Stimulated activated CD4-positive, alpha-beta T cell treated with anti-CD3 and anti-CD28 coated beads, Interleukin-4, amount 100 ng/mL, for 24 hours (primary cell): ENCODE measurements at places on chromosomes 1 and 21.
A peak's percentile ranks its signal among the peaks of the same experiment; 100 is the strongest.

DNA sequence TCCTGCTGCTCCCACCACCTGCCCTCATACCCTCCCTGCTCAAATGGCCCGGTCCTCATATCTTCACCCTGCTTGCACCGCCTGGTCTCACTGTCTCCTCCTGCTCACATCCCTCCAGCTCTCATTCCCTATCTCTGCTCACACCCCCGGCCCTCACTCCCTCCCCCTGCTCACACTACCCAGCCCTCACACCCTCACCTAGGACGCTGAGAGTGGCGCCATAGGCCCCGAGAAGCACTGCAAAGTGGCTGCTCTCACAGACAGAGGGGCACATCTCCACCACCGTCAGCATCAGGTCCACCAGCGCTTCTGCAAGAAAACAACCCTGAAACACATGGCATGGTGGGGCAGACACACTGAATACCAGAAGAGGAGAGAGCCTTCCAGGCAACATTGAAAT, 38.6 kb downstream of the MRAP start:
- DNase-seq: no peak

- DNase-seq: no peak
Measured at GRCh38 chr1:21117597-21118001, 59.1 kb downstream of the EIF4G3 start.

DNA sequence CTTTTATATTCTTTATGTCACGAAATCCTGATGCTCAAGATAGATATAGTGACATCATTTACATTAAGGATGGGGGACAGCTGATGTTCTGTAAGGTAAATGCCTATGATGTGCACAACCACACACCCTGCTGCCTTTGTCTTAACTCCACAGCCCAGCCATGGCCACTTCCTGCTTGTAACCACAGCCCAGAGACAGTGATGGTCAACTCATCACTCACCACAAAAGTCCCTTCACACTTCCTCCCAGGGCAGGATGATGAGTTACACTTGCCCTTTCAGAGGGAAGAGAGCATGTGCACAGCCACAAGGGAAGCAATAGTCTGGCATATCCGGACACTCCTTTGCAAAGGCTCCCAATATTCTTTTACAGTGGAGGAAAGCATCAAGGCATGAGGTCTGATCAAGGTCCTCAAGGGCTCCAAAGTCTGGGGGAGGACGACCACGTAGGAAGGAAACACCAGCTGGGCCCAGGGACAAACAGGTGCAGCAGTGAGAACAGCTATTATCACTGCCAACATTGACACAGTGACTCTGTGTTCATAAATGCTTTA, 53.8 kb downstream of the PLPP3 start:
- DNase-seq: no peak

DNA sequence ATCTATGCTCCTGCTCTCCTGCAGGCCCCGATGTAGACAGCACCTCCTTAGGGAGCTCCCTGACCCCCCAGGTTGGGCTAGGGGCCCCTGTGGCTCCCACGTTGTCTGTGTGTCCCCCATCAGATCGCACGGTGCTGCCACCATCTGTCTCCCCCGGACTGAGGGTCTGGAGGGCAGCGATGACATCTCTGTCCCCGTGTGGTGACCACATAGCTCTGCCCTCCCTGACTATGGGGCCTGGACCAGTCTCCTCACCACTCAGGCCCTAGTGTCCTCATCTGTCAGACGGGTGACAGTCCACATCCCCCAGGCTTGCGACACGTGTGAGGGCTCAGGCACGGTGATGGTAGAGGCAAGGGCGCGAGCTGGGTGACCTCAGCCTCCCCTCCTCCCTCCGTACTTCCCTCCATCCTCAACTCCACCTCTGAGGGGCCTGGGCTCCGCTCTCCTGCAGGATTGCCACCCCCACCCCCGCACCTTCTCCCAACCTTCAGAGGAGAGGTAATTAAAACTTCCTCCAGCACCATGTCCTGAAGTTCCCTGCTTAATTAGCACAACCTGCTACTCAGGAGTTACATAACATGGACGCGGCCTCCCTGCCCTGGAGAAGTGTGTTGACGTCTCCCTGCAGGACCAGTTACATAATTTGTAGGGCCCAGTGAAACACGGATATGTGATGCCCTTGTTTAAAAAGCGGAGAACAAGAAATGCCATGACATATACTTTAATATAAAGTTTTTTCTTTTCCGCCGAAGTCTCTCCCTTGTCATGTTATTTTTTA, 288.2 kb downstream of the PTPRU start:
- DNase-seq: no peak

DNA sequence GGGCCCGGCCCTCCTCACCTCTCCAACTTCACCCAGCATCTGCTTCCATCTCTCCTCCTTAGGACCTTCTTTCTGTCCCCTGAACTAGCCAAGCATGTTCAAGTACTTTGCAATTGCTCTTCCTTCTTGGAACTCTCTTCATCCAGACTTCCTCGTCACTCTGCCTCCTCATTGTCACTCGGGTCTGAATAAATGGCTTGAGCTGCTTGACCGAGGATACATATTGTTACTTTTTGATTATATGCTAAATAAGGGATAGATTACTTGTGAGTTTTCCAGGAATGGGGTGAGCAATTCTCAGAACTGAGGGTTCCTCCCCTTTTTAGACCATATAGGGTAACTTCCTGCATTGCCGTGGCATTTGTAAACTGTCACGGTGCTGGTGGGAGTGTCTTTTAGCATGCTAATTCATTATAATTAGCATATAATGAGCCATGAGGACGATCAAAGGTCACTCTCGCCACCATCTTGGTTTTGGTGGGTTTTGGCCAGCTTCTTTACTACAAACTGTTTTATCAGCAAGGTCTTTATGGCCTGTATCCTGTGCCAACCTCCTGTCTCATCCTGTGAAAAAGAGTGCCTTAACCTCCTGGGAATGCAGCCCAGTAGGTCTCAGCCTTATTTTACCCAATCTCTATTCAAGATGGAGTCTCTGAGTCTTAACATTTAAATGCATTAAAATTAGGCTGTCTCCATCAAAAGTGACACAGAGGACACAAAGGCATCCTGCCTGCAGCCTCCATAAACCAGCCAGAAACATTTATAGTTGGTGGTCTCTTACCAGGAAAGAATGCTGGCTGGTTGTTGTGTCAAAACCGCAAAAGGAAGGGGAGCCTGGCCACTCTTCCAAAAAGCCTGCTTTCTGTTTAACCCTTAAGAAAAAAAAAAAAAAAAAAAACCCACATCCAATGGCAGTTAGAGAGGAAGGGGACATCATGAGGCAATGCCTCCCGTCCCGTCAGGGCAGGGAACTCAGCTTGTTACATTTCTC, 179.3 kb downstream of the KAZN start:
- DNase-seq: no peak

DNA sequence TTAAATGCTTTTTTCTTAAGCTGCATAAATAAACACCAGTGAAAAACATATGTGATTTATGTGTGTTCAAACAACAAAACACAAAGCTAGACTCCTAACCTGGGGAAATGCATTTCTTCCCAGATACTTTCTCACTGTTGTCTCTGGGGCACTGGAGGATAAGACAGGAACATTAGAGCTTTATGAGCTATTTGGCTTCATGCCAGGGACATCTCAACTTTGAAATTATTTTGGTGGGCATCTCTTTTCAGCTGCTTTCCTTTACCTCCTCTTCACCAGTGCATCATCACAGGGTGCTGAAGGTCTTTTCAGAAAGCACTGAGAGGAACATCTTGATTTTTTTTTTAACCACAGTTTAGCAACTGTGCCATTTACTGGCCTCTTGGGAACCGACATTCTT, 212.9 kb downstream of the DNM3 start:
- no peak for DNase-seq

DNA sequence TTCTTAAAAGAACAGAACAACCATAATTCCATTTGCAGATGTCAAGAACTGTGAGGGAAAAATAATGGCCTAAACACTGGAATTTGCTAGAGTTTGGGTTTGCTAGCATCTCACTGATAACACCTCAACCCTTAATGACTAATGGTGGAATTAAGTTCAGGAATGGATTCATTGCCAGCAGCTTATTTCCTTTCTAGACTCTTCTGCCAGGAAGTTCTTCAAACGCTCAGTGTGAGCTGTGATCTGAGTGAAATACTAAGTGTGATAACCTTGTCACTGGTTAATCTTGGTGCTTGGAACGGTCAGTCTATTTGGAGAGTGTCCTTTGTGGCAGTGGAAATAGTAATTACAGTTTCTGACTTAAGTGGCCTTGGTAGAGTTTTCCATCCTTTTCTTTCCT, 21.6 kb upstream of the PLEKHM2 start:
- no peak for DNase-seq

DNA sequence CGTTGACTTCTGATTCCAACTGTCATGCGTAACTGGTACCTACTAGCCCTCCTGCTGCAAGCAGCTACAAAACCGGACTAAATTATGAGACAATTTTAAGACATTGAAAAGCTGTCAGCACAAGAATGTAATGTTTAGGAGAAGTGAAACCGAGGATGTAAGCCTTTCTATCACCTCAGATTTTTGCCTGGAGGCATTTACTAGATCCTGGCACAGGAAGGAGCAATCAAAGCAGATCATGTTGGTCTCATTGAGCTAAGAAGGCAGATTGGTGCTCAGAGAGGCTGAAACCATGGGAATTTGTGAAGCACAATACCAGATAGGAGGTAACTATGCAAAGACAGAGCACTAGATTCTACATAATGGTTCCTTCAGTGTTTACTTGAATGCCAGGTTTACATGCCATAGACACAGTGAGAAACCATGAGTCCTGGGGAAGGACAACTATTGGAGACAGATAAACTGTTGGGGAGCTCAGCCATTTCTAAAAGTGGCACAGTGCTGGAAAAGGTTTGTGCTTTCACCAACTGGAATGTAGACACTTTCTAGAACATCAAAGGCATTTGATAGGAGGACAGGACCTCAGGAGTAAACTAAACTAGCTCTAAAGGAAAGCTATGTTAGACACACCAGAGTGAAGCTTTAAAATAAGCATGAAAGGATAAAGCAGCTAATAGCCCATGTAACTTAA, 179.4 kb downstream of the LYPLAL1 start:
- DNase-seq: no peak

- DNase-seq: no peak
Measured at GRCh38 chr1:38129971-38130370, 83.4 kb upstream of the POU3F1 start.

GRCh38 chr1:65388908-65389695, 31.4 kb upstream of the LEPR start:
- no peak for DNase-seq

GRCh38 chr1:234433563-234434285, 45.3 kb downstream of the TARBP1 start:
- DNase-seq: no peak

DNA sequence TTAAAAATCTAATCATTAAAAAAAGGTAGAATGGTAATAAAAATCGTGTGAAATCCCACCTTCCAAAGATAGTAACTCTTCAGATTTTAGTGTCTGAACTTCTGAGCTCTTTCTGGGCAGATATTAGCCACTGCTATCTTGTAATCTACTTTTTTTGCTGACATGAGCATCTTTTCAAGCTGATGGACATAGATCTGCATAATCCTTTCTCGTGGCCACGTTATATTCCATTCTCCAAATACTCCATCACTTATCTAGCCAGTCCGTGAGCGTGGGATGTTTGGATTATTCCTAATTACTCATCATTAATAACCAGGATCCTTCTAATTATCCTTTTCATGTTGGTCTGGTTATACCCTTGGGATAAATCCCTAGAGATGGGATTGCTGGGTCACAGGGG, 254.2 kb upstream of the VAMP3 start:
- DNase-seq: no peak

DNA sequence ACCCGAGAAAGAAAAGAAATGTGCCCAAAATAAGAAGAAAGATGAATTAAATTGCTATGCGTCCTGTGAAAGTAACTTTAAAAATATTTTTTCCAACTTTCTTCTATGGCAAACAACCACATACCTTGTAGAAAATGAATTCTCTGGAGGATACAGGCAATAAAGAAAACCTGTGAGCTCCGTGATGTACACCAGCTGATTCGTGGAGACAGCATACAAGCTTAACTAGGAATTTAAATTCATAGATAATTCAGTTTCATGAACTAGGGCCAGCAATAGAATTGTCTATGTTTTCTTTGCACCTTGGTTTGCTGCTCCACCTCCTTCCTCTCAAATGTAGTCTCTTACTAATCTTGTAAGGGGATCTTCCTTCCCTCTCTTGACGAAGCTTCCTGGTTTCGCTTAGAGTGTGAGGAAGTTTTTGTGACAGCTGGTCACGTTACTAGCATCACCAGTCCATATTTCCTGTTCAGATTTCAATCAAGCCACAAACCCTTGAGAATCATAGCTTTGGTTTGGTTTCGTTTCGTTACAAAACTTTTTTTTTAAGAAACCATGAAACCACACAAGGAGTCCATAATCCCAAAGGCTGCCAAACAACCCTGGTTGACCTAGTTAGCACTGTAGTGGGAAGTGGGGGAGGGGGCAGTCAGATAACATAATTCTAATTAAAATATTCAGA, 35.8 kb downstream of the GREM2 start:
- peak; percentile 22 for DNase-seq

- DNase-seq: no peak
Measured at GRCh38 chr21:44603109-44603875, 2.9 kb downstream of the KRTAP10-7 start.

GRCh38 chr21:35488946-35489345, 439.8 kb upstream of the RUNX1 start:
- no peak for DNase-seq

- no peak for DNase-seq
Measured at GRCh38 chr1:208557046-208557722, 313.0 kb upstream of the PLXNA2 start.

GRCh38 chr1:43786201-43786958, 79.0 kb downstream of the ST3GAL3 start:
- no peak for DNase-seq

DNA sequence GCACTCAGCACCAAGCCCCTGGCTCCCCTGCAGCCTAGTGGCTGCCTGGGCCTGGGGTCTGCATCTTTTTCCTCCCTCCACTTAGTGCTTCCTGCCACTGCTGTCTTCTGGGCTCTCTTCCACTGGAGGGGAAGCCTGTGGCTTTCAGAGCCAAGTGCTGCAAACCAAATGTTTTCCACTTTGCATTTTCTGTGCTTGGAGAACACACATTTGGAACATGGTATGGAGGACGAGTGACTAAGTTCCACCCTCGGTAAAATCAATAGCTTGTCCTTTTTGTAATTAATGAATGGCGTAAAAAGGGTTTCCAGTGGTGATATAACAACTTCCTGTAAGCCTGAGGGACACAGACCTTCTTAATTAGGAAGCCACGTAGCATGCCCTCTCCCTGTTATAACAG, 10.1 kb upstream of the GPR153 start:
- no peak for DNase-seq

DNA sequence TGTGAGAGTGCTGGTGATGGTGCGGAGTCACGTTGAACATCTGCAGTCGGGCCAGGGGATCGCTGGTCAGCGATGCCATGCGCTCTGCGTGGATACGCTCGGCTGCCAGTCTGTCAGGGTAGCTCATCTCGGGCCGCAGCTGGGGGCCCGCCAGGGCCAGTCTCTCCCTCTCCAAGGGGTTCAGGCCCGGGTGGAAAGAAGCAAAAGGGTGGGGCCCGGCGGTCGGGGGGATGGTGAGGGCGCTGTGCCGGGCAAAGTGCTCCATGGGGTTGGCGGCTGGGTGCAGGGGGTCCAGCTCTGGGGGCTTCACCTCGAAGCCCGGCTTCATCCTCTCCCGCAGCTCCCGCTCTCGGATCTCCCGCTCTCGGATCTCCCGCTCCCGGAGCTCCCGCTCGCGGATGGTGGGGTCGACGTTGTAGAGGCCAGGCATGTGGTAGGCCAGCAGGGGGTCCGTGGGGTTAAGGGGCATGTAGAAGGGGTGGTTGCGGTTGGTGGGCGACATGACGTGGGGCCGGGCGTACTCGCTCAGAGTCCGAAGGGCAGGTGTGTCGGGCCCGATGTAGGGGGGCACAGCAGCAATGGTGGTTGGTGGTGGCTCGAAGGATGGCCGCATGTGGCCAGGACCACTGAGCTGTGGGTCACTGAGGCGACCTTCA, 40.5 kb downstream of the SLC45A1 start:
- DNase-seq: no peak

- no peak for DNase-seq
Measured at GRCh38 chr1:2251786-2252185, 23.7 kb downstream of the SKI start.
